ENCODE measurements at places on chromosomes 2 and 18.

DNA sequence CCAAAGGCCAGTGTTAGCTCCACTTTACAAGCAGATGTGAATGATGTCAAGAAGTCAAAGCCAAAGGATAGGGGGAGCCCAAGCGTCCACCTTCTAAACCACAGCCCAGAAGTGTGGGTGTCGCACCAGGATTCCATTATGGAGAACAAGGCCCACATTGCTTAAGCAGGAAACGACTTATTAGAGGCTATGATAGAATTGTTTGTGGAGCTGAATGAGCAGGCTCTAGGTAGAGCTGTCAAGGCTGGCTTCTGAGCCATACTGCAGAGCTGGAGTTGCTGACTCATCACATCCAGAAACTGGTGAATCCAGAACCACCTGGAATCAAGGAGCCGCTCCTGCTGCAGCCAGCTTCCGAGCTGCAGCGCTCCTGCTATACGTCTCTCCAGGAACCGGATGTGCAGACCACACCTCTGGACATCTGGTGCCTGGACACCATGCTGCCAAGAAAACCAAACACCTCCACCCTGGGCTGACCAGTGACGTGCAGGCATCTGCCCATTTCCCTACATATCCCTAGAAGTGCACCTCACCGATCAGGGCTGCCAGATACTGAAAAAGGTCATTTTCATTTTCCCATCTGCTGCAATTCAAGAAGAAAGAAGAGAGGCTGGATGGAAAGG is 6.2 kb upstream of the TWIST2 start:
- no peak for DNase-seq

DNA sequence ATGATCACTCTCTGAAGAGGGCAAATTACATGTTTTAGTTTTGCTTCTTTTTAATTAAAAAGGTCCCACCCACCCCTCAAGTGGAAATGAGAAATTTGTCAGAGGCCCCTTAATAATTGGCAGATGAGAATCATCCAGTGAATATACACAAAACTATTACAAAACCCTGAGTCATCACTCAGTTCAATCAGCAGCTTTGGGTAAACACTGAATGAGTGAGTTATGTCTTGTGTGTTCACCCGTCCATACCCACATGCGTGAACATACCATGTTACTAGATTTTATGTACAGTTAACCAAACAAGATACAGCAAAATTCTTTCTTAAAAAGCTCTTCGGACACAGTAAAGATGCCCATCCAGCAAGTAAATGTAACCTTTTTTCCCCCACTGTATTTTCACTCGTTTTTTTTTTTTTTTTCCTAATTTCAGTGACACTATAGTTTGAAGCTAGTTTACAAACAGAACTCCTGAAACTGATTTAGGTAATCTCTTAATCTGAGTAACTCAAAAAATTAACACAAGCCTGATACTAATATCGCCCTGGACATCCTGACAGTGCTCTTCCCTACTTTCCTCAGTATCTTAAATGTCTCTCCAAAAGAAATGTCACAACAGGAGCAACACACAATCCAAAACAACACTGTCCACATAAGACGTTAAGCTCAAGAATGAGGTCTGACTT is 1.4 kb downstream of the PSME4 start:
- no peak for DNase-seq

DNA sequence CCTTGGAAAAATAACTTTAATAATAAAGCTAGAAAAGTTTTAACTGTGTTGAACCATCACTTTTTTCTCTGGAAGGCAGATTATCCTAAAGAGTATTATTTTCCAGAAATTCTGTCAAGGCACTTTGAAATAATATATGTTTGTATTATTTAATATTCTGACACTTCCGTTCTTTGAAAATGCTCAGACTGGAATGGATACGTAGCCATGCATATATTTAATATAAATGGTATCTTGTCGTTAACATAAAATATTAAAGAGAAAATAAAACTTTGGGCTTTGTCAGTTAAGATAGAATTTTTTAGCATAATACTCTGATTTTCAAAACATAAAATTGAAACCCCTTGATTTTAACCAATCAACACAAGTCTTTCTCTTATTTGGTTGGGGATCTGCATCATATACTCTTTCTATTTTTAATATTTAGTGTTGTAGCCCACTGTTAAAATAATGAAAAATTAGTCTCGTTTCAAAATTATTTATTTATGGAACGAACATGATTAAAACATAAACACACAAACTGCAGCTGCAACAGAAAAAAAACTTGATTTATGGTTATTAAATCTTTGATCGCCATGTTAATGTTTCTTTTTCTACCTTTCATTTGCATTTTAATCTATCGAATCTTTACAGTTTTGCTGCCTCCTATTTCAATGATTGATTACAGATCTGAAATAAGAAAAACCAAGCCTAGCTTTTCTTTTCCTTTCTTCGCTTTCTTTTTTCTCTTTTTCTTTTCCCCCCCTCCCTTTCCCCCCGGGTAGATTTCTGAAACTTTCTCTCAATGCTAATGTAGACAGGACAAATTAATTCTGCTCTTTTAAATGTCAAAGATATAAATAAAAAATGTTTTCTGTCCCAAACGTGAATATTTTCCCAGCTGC is 145.5 kb downstream of the MEIS1 start:
- no peak for DNase-seq

- no peak for DNase-seq
Measured at GRCh38 chr2:203797276-203797675, 70.3 kb upstream of the CTLA4 start.

- no peak for DNase-seq
Measured at GRCh38 chr2:73903313-73903712, 10.5 kb downstream of the ACTG2 start.
